ENCODE measurements at places on chromosomes 13 and 19.

GRCh38 chr13:111380431-111380830 is 60.0 kb downstream of the TEX29 start:
- DNase-seq, result no peak

- DNase-seq, result no peak
Observed at GRCh38 chr13:79341202-79341601, 64.9 kb downstream of the RBM26 start.

DNA sequence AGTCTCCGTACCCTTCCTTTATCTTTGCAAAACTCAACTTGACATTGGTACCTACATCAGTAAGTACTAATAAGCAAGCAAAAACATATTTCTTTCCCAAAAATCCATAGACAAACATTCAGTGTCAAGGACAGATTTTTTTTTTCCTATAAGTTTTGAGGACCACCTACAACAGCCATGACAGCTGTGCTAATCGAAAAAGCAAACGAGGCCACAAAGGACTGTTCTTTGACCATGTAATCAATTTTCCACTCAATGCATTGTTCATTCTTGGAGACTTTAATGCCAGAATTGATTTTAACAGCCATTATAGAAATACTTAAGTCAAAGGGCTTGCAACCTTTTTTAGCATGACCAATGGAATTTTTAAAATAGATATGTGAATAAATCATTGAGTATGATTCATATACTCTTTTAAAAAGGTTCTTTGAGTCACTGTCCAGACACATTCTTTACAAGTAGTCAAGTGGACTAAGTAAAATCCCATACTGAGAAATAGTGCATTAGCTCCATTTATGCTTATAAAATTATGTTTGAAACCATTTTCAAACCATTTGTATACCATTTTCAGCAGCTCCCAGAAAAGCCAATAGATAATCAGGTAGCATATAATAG is 323.9 kb downstream of the MZT1 start:
- no peak for DNase-seq

DNA sequence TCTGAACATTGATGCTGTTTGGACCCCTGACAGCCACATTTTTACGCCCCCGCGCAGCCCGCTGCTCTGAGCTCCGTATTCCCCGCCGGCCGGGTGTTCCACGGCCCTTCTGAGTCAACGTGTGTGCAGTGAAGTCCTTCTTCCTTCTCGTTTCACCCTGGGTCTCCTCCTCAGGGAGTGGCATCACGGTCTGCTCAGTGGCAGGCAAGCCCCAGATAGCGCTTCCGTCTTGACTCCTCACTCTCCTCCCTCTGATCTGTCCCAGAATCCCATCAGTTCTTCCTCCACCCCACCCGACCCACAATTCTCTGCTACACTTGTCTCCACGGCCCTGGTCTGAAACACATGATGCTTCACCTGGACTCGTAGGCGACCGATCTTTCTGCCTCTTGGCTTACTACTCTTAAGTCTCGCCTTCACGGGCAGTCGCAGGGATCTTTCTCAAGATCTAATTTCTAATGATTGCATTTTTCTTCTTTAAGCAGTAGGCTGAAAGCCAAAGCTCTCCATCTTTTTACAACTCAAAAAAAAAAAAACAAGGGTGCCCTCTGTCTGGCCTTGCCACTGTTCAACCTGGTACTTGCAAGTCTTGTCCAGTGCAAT is 33.9 kb downstream of the CCNE1 start:
- DNase-seq, result no peak

GRCh38 chr19:54481326-54481930 is 8.3 kb upstream of the CDC42EP5 start:
- no peak for DNase-seq

DNA sequence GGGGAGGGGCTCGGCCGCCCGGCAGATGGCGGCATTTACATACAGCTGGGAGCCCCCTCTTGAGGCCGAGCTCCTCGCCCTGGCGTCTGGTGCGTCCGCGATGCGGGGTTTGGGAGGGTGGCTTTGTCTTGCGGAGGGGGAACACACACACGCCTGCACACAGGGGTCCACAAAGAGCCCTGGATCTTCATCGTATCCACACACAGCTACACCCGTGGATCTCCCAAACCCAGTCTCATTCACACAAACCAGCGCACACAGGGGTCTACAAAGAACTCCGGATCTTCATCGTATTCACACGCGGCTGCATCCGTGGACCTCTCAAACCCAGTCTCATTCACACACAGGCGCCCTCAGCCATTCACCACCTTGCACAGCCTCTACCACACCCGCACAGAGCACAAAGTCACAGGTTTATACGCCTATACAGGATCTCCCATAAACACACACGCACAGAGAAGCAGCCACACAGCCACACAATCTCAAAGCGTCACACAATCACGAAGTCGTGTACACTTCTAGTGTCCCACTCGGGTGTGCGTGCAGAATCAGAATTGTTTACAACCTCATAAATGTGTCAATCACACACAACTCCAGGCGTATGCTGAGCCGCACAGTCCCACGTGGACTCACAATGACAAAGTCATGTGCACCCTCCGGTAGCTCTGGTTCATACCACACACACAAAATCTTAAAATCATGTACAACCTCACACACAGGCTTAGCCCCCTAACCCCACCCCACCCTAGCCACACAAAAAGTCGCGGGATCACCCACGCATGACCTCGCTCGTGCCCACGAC is 550 bp upstream of the DLL3 start:
- no peak for DNase-seq

GRCh38 chr19:8500158-8500557 is 2.3 kb downstream of the PRAM1 start:
- DNase-seq, result no peak
